ENCODE measurements at places on chromosomes 5 and 9.

DNA sequence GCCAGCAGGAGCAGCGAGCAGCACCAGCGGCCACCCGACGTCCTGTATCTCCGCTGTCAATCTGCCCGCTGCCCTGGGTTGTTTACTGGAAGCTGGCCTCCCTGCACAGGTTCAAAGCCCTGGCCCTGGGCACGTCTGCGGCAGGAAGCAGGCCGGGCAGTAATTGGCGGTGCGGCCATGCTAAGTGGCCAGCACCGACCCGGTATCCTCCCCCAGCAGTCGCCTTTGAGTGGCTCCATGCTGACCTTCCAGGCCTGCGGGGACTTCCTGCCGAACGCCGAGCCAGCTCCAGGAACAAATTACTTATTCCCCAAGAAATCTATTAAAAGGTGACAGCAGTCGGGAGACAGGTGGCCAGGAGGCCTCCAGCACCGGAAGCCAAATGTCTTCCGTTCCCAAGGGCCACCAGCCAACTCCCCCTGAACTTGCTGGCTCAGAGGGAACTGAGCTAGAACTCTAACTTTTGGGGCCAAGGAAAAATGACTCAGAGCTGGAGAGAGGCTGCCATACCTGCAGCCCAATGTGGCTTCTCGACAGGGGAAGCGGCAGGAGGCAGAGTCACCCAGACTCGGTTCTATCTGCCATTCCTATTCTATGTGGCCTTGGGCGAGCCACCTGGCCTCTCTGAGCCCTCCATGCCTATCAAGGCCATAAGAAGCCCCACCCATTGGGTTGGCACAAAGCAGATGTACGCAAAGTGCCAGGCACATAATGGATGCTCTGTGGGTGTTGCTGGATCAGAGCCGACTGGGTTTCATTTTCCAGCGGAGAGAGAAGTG is 13.7 kb upstream of the PSMB7 start:
- DNase-seq = no peak

DNA sequence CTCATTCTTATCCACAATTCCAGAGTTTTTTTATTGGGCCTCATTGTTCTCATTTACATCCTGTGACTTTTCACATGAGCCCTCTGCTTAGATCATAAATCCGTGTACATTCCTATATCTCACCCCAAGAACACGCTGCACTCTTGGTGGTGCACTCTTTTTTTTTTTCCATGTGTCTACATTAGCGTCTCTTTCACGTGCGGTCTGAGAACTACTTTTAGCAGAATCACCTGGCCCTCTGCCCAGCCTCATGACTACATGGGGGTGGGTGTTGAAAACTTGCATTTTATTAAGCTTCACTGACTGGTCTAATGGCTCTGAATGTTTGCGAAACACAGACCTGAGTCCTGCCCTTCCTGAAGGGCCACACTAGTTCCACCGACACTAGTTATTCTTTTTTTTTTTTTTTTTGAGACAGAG is 18.6 kb downstream of the C9orf57 start:
- DNase-seq = peak; percentile 83

DNA sequence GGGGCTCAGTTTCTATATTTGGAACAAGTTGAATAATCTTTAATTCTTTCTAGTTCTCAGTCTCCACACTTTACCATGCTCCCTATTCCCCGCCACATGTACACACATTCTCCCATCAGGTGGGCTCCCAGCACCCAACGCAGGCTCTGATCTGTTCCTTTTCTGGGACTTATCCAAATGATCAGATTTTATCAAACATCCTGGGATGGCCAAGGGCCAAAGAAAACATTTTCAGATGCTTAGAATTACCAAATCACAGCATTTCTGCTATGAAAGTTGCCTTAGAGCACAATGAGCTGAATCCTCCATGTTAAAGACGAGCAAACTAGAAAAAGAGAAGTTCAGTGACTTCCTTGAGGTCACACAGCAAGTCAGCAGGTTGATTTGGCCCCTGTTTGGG is 153.4 kb downstream of the SEC61B start:
- DNase-seq = no peak

DNA sequence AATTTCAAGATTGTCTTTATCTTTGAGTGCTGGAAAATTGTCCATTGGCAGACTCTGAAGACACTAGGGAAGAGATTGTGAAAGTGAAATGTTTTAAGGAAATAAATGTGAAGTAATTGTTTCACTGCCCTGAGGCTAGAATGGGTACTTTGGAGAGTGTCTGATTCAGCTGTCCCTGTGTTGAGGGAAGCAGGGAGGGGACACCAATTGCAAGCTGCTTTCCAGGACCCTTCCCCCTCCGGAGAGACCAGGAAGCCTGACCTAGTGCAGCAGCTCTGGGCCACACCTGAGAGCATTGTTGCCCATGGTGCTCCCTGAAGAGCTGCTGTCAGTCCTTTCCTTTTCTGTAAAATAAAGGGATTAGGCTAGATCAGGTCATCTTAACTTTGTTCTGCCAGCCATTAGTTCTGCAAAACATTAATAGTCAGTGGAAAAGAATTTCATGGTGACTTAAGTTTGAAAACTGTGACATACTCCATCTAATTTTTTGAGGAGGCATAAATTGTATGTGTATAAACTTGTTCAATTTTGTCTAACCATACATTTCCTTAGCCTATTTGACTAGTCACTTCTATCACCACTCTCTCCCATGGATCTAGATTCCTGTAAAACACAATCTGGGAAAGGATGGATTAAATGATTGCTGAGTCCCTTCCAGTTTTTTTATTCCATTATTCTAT is 18.8 kb downstream of the MAP1B start:
- DNase-seq = no peak

DNA sequence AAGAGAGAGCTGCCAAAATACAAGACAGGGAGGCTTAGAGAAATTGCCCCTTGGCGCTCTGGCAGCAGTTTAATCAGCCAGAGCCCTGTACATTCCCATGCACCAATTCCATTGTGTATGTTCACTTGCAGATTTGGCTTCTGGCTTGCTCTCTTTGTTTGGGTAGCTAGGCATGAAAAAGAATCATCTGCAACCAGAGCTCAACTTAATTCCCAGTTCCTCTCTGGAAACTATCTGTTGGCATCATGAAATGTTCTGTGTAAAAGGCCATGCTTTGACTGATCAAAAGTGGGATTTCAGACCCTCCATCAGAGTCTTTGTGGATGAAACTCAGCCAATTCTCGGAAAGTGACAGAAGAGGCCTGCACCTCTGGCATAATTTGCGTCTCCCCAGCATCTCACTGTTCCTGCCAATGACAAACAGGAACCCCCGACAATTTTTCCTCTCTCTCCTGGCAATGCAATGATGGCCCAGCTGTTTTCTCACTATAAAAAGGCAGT is 53.8 kb upstream of the RAD23B start:
- DNase-seq = no peak

DNA sequence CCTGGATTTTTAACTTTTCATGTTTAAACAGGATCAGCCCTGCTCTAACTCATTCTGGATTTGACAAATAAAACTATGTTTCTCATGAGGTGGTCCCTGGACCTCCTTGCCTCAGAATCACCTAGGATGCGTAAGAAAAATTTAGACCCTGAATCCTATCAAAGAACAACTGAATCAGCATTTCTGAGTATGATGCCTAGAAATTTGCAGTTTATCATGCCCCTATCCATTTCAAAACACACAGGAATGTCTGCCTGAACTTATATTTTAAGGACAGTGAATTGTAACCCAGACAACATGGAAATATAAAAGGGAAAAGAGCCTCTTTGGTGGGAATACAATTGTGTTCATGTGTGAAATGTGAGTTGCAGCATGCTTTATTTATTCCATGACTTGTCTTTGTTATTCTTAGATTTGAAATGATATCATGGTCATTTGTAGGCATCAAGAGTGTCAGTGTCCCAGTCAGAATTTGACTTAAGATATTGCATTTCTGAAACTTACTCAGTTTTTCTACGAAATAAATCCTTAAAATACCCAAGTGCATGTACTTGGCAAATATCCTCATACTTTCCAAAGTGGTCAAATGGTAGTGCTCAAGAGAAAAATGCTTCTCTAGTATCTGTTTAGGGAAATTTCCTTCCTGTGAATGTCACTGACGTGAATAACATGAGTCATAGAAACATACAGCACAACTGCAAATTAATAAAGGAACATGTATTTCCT is 144.3 kb downstream of the GIN1 start:
- DNase-seq = no peak

DNA sequence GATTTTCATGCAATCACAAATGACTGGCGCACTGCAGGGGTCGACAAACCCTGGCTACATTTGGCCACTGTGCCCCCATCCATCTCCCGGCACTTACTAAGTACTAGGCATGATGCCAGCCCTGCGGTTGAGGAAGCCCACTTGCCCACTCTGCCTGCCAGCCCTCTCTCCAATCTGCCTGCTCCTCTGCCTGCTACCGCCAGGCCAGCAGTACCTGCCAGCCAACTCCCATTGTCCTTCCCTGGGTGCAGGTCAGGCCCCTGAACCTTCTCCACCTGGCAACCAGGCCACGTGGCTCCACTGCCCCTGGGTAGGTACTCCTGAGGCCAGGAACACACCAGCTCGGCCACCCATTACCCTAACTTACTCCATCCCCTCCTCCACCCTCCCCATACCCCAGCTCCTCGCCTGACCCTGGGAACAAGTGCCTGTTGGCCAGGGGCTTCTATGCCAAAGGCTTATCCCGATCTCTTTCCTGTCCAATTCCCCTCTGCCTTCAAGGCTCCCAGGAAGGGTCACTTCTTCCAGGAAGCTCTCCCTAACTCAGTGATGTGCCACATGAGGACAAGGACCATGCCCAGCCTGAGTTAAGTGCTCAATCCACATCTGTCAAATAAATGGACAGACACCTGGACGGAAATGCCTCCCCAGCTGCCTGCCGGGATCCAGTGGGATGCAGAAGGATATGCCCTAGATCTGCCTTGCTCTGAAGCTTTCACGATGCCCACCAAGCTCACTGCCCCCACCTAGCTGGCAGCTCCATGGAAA is 6.6 kb downstream of the EEIG1 start:
- no peak for DNase-seq

GRCh38 chr9:24257726-24258125 is 288.0 kb downstream of the IZUMO3 start:
- no peak for DNase-seq

- no peak for DNase-seq
These were observed 28.0 kb downstream of the FBXW5 start for GRCh38 chr9:136916330-136917184.

- no peak for DNase-seq
These were observed 428.1 kb downstream of the ARHGEF28 start for GRCh38 chr5:74054139-74054538.

- DNase-seq = peak; percentile 31
These were observed 169.9 kb downstream of the NNT start for GRCh38 chr5:43772764-43773477.

- peak; percentile 53 for DNase-seq
These were observed at the start of gene ERAP2 for GRCh38 chr5:96876292-96876850. TSS of gene ERAP2 (plus strand) at chr5:96876500. CDS start at chr5:96879686, 3,186 bp downstream.

DNA sequence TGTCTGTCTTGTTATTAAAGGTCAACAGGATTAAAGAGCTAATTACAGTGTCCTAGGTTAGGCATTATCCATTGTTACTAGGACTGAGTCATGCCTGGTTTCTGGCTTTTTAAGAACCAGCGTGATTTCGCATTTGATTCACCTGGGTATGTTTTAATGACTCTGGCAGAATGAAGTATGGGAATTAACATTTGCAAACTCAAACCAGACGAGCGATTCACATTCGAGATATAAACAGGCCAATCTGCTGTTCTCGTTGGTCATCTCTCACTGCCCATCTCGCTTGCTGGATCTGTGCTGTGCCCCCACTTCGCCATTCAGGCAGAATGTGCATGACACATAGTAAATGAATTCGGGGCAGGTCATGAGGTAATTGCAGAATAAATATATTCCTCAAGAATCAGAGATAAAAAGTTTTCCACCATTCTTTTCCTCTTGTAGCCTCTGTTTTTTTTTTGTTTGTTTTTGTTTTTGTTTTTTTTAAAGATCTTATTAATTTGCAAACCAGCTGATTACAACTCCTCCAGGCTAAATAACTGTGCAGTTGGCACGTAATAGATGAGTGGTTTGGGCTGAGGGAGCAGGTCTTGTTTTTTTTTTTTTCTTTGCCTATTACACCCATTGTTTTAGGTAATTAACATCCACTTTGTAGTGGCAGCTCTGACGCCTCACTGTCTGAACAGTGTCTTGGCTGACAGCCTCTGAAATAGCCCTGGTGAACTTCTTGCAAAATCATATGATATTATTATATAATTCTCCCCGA is 313.5 kb upstream of the MSX2 start:
- DNase-seq = no peak

GRCh38 chr5:95081500-95081960 is 203.4 kb downstream of the MCTP1 start:
- DNase-seq = no peak

DNA sequence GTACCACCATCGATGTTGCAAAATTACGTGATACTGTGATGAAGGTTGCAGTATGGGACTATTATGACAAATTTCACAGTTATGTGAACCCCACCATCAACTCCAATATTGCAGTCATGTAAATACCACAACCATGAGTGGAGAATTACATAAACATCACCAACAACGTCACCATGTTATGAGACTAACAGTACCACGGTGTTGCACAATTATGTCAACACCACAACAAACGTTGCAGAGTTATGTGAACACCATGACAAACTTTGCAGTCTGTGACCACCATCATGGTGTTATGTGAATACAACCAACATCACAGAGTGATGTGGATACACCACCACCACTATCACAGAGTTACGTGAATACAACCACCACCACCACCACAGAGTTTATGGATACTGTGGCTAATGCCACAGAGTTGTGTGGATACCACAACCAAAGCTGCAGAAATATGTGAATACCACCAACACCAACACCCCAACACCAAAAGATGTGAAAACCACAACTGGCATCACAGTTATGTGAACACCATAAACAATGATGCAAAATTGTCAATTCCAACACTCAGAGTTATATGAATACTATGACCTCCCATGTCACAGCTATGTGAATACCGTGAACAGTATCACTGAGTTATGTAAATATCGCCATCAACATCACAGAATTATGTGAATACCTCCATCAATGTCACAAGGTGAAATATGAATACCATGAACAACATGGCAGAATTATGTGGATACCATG is 62.4 kb downstream of the SHC3 start:
- no peak for DNase-seq

Measured in hematopoietic multipotent progenitor cell (in vitro differentiated cells).